ENCODE measurements at places on chromosomes 11 and 22.

GRCh38 chr11:69894181-69894611, 75.0 kb upstream of the FGF3 start:
- DNase-seq, result no peak

- no peak for DNase-seq
Observed at GRCh38 chr22:39276440-39277141, 31.8 kb upstream of the PDGFB start.

- DNase-seq, result no peak
Observed at GRCh38 chr11:3826721-3827120, 14.0 kb downstream of the RHOG start.

GRCh38 chr22:50508897-50509296, 873 bp downstream of the NCAPH2 start:
- DNase-seq, result no peak

DNA sequence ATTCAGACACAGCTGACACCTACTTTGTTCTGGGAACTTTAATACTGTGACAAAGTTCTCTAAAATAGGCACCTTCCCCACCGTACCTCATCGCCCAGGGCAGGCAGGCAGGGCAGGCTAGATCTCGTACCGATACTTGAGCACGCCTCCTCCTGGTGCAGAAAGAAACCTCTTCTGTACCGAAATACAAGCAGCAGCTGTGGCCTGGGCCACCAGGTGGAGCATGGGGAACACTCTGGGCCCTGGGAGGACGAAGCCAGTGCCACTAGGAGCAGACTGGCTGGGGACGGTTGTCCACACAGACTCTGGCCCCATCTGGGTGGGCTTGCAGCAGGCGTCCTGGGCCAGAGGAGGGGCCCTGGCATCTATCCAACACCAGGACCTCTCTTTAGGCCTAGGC, 12.8 kb downstream of the PMM1 start:
- peak; percentile 65 for DNase-seq
